ENCODE measurements at places on chromosomes 2 and 18.
A peak's percentile ranks its signal among the peaks of the same experiment; 100 is the strongest.

GRCh38 chr2:75896779-75897366 is 186.2 kb upstream of the GCFC2 start:
- peak; percentile 37 for DNase-seq

DNA sequence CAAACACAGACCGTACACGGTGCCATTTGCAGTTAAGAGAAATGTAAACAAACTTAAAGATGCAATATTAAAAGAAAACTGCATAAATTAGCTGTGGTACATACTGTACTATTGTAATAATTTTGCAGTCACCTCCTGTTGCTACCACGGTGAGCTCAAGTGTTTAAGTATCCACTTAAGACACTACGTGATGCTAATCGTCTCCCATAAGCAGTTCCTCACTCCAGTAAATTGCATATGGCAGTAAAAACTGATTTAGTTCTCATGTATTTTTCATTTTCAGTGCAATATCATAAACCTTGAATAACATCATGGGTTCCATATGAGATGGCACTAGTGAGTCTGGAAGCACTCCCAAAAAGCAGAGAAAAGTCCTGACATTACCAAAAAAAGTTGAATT is 14.4 kb downstream of the CLEC4F start:
- DNase-seq = no peak

GRCh38 chr18:78583739-78584458 is 395.7 kb upstream of the SALL3 start:
- no peak for DNase-seq

- DNase-seq = no peak
These were observed 38.9 kb upstream of the B3GNT2 start for GRCh38 chr2:62156861-62157496.

- no peak for DNase-seq
These were observed 86.2 kb upstream of the HS6ST1 start for GRCh38 chr2:128404709-128405466.

DNA sequence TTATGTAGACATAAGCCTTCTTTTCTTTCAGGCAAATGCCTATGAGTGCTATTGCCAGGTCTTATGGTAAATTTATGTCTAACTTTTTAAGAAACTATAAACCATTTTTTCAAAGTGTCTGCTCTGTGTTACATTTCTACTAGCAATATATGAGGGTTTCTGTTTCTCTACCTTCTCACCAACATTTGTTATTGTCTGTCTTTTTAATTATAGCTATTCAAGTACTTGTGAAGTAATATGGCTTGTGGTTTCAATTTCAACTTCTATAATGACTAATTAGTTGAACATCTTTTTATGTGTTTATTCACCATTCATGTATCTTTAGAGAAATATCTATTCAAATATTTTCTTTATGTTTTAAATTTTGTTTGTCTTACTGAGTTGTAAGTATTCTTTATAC is 213.1 kb upstream of the MC4R start:
- no peak for DNase-seq

- DNase-seq = no peak
These were observed 67.5 kb upstream of the FN1 start for GRCh38 chr2:215503381-215503780.

DNA sequence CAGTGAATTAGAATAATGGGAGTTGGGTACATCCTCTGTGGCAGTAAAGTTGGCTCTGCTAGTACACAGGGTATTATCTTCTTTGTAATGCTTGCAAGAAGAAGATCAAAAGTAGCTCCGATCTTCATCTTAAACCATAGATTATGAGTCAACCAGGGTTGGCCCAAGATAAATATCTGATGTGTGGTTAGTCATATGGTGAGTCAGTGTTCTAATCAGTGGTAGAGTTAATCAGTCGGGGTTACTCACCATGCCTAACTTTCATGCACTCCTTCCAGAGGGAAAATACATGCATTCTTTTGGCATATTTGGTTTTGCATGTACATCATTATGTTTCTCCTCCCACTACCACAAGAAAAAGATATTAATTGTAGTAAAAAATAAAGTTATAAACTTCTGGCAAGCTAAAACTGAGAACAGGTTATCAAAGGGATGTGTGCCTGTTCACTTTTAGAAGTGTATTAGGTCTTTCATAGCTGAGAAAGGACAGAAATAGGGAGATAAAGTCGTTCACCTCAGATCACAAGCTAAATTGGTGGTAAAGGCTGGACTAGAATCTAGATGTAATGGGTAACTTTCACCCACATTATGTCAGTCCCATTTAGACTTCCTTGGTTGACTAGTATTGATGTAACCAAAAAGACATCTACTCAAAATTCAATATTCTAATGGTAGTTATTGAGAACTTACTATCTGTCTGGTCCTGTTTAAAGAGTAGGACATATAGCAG is 684.4 kb downstream of the IRS1 start:
- DNase-seq = peak; percentile 98

All from renal cortical epithelial cell (primary cell).